ENCODE measurements at places on chromosomes 3 and 15.

- DNase-seq, result no peak
Measured at GRCh38 chr3:169299129-169299528, 364.4 kb downstream of the MECOM start.

DNA sequence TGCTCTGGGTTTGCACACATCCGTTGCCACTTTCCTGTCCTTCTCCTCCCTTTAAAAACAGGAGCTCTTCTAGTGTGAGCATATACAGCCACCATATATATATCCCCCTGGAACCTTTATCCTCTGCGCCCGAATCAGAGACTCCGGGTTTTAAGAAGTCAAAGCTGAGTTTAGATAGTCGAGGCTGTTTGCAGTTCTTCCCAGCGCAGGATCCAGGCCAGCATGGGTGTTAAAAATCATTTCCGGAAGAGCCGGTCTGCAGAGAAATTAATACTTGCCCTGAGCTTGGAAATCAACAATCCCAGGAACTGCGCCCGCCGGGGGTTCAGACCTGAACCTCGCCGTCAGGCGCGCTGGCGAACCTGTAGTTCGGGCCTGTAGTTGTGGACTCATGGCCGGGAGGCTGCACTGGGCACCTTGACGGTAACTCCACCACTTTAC lies 2.3 kb downstream of the SHOX2 start:
- DNase-seq, result no peak

DNA sequence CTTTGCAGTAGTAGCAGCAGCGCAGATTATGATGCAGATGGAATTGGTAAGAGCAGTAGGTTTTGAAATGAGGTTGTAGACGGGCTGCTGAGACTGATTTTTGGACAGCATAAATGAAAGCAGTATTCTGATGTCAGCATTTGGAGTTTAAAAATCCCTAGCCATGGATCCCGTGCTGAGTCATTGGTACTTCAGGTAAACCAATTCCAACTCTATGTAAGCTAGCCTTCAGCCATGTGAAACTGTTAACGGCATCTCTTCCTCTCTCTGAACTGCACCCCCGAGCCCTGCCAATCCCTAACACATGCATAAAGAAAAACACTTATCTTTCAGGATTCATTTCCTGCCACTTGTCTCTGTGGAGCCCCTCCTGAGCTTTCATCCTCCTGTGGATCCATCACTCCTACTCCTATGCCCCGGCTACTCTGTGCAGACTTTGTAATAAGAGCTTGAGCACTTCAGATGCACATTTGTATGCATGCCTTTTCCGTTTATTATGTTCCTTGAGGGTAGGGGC lies 119.0 kb downstream of the AKAP13 start:
- DNase-seq, result no peak

GRCh38 chr3:149438981-149439380 lies 35.5 kb upstream of the TM4SF4 start:
- DNase-seq, result no peak

DNA sequence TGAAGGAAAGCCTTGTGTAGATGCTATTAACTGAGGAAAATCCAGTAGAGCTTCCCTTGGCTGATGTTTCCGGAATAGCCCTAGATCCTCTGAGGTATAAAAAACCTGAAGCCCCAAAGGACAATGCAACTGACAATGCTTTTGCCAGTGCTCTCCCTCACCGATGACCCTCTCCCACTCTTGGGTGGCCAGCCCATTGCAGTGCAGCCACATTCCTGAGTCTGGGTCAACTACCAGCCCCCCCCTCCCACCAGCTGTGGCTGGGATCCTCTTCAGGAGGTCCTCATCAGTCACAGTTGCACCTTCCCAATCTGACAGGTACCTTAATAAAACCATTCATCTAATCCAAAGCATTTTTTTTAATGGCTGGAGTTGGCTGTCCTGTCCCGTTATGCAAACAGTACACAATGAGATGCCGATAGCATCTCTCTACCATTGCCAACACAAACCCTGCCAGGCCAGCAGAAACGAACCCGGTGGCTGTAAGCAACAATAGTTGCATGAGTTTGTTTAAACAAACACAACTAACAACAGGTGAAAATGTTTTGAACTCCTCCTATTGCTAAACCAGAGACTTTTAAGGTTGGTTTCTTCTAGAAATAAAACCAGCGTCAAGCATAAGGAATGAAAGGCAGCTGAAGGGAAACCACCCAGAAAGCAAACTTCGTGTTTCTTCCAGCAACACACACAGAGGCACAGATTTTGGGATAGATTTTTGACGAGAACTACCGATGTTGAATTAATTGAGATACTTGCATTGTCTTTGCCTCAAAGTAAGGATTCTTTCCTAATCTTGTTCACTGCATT lies 128.3 kb upstream of the ARHGEF3 start:
- DNase-seq, result no peak

DNA sequence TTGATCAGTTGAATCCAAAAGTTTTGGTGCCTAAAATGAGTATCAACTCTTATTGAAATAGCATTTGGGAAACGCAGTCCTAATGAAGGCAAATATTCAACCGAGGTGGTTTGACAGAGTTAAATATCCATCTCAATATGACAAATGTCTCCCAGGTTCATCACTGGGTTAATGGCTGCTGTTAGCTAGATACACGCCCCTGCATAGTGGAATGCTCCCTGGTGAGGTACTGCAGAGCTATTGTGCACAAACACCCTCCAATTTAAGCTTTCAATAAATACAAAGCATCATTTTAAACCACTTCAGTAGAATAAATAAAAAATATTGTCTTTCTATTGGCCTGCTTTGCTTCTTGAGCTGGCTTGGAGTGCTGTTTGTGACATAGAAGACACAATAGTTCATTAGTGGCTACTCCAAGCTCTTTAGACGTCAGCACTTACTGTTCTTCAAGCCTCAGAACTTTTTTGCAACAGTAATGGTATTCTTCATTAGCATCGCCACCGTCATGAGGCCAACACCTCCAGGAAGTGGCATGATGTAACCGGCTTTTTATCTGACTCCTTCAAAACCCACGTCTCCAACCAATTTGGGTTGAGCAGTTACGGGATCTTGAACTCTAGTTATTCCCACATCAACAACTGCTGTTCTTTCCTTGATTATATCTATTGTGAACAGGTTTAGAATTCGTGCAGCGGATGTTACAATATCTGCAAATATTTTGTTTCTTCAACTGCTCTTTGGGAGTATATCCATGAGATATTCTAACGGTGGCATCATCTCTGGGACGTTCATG lies 1159.6 kb upstream of the EPHA6 start:
- DNase-seq, result no peak

- no peak for DNase-seq
Measured at GRCh38 chr3:38360345-38360744, 13.8 kb downstream of the XYLB start.

DNA sequence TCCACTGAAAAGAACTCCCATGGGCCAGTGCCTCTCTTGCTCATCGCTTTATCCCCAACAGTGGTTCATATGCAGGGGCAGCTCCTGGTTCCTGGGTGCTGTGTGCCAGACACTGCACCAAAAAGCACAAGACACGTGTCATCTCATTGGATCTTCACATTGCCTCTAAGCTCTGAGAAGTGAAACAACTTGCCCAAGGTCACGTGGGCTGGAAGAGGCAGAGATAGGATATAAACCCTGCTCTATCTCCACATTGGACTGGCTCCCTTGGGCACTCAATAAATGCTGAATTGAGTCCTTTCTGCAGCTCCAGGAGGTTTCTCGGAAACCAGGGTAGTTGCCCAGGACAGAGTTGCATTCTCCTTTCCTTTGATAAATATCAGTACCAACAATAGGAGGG lies 88.1 kb downstream of the SRGAP3 start:
- DNase-seq, result no peak

DNA sequence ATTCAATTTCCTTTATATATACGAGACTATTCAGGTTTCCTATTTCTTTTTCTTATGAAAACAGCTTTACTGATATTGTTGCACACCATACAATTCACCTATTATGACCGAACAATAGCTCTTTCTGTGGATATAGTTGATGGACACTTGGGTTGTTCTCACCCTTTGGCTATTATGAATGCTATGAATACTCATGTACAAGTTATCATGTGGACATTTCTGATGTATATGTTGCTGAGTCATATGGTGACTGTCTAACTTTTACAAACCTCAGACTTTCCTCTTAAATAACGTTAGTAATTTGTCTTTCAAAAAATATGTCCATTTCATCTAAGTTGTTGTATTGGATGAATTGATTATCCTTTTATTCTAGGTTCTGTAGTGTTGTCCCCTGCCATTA lies 15.7 kb upstream of the USF3 start:
- DNase-seq, result no peak

DNA sequence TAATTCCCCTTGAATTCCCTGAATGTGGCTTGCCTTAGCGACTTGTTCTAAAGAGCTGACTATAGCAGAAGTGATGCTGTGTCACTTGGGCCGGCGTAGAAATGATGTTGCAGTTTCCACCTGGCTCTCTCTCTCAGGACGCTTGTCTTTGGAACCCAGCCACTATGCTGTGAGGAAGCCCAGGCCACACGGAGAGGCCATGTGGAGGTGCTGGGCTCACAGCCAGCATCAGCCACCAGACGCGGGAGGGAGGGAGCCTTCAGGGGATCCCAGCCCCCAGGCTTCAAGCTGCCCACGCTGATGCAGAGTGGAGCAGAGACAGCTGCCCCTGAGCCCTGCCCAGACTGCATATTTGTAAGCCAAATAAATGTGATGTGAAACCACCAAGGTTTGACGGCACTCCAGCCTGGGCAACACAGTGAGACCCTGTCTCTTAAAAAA lies 18.6 kb downstream of the RNU5B-1 start:
- no peak for DNase-seq

DNA sequence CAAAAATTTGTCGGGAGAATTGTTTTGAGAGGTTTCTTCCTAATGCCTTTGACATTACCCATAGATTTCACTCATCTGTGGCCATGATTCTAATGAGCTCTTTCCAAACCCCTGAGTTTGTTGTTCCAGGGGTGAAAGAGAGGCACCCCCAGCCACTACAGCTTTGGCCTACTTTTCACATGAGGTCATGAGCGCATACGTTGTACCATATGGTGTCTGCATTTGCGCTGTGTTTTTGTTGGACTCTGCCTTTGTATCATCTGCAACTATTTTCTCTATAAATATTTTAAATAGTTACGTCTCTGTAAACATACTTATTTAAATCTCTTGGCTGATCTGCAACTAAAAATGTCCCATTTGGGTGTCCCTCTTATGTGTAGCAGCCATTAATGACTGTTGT lies 107.9 kb downstream of the LRTM1 start:
- no peak for DNase-seq

GRCh38 chr3:126865736-126866135 lies 117.2 kb upstream of the PLXNA1 start:
- no peak for DNase-seq

DNA sequence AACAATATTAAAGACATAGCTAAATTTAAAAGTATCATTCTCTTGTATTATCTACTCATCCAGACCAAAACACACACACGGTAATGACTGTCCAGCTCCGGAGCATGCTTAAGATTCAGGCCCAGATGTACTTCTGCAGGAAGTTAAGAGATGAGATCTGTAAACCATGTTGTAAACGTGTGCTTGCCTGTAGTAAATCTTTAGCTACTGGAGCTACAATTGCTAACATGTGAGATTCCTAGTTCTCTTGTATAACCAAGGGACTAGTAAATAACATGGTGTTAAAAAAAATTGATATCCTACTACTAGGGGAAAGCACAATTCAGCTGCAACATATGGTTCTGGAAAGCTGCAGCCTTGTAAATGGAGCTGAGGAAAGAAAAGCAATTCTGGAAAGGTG lies 651.7 kb upstream of the CCDC54 start:
- DNase-seq, result peak; percentile 30

- no peak for DNase-seq
Measured at GRCh38 chr15:38905632-38906031, 341.0 kb upstream of the RASGRP1 start.

DNA sequence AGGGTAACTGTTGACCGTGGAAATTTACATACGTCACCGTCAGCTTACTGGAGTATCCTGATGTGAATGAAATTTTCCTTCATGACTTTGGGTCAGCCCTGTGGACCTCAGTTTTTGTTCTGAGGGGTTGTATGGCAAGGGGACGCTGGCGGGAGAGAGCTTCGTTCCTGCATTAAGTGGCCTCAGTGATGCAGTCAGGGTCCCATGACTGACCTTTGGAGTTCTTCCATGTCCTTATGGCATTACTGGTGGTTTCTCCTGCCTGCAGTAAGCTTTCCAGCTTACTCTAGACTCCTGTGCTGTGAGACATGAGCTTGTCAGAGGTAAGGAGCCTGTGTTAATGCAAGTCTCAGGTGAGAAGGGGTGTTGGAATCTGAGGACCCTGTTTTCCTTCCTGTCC lies 1.8 kb downstream of the CD276 start:
- no peak for DNase-seq
